ENCODE measurements at places on chromosomes 7 and 10.

DNA sequence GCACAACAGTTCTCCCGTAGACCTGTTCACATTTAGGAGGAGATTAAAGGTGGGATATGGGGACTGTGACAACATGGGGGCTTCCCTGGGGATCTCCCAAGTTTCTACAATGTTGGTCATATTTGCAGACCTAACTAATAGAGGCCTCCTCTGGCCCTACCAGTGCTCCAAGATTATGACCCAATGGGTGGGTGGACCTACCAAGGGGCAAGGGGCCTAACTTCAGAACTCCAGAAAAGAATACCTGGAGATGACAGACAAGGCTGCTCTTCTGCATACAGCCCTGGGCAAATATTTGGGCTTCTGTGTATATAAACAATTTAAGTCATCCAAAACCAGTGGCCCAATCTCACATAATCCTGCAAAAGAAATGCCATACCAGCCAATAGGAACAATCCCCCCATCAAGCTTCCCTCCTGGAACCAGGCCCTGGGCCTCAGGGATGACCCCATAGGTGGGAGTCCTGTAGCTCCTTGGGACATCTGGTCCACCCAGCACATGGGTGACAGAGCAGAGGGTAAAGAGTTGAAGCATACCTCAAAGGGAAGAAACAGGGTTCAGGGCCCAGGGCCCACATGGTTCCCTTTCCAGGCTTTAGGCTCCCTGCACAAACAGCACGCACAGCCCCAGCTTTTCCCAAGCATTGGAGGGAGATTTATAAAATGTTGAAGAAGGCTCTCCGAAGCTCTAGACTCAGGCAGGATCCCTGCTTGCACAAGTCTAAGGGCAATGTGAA lies 86.1 kb upstream of the CHST15 start:
- DNase-seq: no peak

- no peak for DNase-seq
These were observed 130.4 kb downstream of the MBL2 start for GRCh38 chr10:52642208-52642607.

DNA sequence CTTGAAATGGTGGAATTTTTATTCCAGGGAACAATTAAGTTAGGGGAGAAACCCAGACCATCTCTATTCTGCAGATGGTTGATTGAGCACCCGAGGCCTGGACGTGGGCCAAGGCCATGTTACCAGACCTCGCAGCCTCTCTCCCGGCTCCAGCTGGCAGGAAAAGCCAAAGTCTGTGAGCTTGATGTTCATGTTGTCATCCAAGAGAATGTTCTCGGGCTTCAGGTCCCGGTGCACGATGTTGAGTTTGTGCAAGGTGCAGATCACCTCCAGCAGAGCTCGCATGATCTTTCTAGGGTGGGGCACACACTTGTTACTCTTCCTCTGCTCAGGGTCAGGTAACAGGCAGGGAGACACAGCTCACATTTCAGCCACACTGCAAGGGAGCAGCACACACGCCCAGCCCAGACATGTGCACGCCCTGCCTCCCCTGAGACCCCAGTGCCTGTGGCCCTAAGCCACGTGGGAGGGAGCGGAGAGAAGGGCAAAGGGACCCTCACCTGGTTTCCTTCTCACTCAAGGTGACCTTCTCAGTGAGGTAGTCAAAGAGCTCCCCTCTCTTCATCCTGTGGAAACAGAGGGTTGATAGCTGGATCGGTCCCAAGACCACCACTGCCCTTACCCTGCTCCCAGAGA lies 9.5 kb downstream of the PHKG1 start:
- DNase-seq: peak; percentile 45

GRCh38 chr7:391961-392524 lies 102.1 kb downstream of the FOXL3 start:
- DNase-seq: no peak

DNA sequence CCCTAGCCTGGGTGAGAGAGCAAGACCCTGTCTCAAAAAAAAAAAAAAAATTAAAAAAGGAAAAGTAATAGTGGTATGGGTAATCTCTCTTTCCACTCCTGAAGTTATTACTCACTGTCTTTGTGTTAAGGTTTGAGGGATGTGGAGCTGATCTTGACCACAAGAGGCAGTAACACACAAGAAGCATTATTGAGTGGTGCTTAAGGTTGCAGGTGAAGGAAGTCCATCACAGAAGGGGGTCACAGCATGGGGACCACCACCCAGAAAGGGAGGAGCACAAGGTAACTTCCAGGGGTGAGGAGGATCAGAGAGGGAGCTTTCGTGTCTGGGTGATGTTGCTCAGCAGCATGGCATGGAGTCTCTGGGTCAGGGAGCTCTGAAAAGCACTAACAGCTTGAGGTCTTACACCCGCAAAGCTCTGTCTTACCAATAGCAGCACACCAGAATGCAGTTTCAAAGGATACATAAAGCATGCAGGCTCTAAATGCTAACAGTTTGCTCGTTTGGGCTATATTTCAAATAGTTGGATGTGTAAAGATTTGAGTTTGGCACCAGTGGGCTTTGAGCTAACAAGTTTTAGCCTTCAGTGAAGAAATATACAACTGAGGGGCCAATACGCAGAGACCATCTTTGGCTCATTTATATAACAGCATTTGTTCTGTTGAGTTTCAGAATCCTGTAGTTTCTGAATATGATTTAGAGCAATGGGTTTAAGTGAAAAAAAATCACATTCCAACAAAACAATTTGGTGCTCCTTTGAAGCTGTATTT lies 100.4 kb upstream of the DNAJC1 start:
- no peak for DNase-seq

- peak; percentile 38 for DNase-seq
These were observed 961 bp downstream of the SCRN1 start for GRCh38 chr7:29988424-29989256.

DNA sequence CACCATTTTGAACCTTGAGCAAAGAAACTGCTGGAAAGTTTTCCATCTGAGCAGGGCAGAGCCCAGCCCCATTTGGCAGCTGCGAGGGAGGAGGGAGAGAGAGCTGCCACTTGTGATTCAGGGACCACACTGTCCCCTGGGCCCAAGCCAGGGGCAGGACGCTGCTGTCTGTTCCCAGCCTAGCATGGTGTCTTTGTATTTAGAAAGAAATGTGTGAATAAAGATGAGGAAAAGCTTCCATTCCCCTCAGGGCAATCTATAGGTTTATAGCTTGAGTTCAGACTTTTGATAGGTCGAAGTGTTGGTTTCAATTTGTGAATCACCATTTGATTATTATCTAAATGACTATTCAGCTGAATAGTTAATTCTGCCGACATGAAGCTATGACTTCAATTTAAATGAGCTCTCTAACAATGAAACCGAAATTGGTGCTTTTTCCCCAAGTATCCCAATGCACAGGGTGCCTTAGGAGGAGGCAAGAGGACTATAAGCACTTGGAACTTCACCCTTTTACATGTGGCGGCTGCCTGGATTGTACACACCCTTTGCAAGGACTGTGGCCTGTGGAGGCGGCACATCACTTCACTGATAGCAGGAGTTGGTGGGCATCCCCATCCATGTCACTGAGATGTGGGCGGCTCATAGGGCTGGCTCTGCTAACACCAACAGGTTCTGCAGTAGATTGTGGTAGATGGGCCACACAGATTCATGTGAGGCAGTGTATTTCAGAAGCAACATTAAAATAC lies 223.5 kb downstream of the CCDC3 start:
- no peak for DNase-seq

- no peak for DNase-seq
These were observed 62.7 kb downstream of the C10orf120 start for GRCh38 chr10:122636953-122637352.

GRCh38 chr7:127910670-127911069 lies 120.6 kb downstream of the LRRC4 start:
- DNase-seq: no peak

DNA sequence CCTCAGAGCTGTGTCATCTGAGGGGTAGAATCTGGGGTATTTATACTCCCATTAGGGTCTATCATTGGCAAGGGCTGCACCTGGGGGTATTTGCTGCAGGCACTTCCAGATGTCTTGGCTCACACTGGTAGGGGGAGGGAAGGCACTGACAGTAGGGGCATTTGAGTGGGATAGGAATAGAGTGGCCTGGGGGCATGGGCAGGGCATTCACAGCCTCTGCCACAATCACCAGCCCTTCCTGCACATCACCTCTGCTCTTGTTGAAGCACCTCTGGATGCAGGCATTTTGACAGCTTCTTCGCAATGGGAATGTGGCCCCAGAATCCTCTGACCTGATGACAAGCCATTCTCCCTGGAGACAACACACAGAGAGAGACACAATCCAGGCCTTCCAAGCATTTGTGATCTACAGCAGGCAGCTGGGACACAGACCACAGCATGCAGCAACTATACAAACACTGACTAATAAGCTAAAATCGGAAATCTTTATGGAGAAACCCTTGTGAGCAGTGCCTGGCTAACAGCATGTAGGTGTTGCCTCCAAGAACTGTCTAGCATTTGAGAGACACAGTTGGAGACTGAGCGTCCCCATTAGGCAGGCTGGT lies 178.5 kb downstream of the KCNMA1 start:
- DNase-seq: no peak

DNA sequence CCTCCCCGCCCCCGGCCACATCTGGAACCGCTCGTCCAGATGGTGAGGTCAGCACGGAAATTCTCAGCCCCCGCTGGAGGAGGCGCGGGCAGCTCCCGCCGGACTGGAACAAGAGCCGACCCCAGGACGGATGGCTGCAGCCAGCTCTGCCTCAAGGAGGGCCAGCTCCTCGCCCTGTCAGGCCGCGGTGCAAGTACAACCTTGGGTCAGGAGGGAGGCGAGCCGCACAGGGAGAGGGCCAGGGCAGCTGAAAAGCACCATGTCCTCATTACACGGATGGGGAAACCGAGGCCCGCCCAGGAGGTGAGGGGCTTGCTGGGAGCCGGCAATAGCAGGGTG lies 3.8 kb upstream of the GRIFIN start:
- no peak for DNase-seq

- peak; percentile 16 for DNase-seq
These were observed 4.3 kb upstream of the ELFN1 start for GRCh38 chr7:1665549-1666316.

DNA sequence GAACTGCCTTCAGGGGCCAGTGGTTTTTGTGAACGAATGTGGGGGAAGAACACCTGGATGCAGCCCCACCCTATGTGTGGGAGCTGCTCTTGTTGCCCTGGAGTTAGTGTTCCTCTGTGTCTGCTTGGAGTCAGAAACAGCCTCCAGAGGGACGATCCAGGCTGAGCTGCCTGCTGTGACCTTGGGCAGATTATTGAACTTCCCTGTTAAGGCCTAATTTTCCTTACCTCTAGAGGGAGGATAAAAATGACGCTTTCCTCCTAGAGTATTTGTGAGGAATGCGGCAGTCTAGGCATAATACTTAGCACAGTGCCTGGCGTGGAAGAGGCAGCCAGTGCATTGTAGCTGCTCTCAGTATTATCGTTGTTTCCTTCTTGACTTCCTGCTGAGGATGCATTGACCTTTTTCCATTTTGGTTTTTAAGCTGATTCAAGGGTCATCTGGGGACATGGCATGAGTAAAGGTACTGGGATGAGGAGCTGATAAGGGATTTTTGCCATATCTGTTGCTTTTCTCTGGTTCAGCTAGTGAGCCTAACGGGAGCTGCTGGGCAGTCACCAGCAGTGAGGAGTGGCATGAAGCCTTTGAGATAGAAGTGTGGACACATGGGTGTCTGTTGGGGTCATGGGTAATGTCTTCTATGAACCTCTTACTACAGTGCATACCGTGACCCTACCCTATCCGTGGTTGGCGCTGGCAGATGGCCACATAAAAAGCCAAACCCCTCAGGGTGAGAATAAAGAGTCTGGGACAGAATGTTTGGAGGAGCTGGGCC lies 6.4 kb downstream of the ZFYVE27 start:
- DNase-seq: no peak

- DNase-seq: no peak
These were observed 379.0 kb upstream of the FZD8 start for GRCh38 chr10:36021096-36021495.

DNA sequence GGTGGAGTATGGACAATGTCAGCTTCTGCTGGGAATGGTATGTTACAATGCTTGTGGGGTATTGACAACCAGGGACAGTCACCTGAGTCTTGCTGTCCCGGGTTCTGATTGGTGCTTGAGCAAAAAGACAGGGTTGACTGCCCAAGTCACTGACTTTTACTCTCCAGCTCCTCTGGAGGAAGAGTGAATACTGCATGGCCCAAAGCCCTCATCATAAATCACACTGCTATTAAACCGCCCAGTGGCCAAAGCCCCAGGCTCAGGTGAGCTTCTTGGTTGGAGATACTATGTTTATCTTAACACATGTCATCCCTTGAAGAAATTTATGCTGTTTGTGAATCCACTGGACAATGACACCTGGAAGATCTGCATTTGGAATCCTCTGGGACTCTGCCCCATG lies 90.0 kb upstream of the IGFBP3 start:
- DNase-seq: no peak

- DNase-seq: no peak
These were observed 96.9 kb downstream of the OSBPL3 start for GRCh38 chr7:24882989-24883621.

GRCh38 chr10:94129393-94130130 lies 135.8 kb downstream of the PLCE1 start:
- no peak for DNase-seq

- no peak for DNase-seq
These were observed 38.8 kb downstream of the TBXAS1 start for GRCh38 chr7:139867847-139868246.

DNA sequence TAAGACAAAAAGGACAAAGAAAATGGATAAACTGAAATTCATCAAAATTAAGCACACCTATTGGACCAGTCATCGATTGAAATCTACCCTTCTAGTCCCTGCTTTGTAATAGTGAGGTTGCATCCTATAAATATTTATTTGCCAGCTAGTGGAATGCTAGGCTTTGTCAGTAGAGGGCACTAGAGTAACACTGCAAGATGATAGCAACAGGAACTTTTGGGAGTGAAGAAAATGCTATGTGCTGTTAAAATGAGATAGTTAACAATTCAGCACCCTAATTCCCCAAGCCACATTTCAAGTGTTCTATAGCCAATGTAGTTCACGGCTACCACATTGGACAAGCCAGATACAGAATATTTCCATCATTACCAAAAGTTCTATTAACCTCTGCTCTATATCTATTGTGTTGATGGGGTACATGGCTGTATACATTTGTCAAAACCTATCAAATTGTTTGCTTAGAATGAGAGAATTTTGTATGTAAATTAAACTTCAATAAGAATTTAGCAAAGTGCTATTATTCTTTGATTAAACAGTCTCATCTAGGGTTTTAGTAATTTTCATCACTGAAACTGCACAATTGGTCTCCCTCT lies 69.8 kb downstream of the LSMEM1 start:
- DNase-seq: peak; percentile 48

DNA sequence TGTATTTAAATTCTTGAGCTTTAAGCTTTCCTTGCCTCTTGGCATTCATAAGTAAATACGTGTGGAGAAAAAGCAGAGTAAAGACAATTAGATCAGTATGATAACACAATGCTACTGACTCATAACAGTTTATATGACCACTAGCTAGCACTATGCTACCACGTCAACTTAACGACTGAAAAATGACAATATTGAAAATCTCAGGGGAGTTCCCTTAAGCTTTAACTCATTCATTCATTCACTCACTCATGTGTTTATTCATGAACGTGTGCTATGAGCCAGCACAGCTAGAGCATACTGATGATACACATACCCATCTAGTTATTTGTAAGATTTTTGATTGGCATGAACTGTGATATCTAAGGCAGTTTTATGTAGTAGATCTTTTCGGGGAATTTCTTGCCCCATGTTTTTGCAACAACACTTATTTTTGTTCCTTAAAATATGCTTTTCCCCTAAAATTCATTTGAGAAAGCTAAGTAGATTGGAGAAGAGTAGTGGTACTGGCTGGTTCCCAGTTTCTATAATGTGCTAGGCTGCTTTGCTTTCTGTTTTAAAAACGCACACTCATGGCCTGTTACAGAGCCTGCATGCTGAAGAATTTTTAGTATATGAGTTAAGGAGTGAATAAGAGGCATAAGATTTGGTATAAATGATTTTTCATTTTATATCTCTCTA lies 57.4 kb upstream of the ACBD5 start:
- no peak for DNase-seq
